GM23338 (cell line): ENCODE measurements at places on chromosomes 5 and 9. TPM values are rescaled to one million over a fixed set of nuclear protein-coding genes. Genes with fewer than 3 reads are reported as not detected.

DNA sequence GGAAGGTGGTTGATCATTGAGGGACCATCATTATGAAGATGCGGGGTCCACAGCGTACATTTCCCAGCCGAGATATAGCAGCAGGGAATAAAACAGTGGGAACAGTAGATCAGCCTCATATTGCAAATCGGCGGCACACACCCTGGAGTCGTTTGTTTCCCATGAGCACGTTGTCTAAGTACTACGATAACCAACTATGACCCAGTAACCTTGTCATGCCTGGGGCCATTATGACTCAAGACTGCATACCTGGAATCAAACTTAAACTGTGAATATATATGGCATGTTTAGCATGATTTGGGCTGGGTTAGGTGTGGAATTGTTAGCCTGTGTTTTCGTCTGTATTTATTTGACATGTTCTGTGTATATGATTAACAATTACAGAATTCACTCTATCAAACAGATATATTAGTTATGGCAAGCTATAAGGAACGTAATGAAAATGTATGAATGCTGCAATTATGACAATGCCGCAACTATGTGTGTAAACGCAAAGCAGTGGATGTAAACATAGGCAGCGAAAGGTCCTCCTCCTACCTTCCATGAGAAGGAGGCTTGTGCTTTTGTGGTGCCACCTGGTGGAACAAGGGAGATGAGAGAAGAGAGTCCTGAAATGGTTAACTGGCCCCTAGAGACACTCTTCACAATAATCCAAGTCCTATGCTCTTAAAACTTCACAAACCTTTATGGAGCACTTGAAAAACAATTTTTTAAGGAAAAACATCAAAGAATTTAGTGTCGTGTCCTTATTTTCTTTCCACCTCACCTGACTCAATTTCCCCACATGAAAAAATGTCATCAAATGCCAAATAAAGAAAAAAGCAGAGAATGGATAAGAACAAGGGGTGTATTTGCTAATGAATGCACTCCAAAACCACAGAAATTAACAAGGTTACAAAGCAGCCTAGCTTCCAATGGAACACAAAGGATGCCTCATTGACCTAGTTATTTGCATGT, 47.1 kb downstream of the SEMA5A start:
- H3K4me3 ChIP-seq: no peak overlapping the region
- H3K4me1 ChIP-seq: peaks cover 19% of the 10 kb centered on the region
- DNase-seq: peak; percentile 82
- no peaks in the 10 kb centered on the region for H3K27me3 ChIP-seq
- H3K36me3 ChIP-seq: no peaks in the 10 kb centered on the region
- H3K27ac ChIP-seq: no peak overlapping the region

DNA sequence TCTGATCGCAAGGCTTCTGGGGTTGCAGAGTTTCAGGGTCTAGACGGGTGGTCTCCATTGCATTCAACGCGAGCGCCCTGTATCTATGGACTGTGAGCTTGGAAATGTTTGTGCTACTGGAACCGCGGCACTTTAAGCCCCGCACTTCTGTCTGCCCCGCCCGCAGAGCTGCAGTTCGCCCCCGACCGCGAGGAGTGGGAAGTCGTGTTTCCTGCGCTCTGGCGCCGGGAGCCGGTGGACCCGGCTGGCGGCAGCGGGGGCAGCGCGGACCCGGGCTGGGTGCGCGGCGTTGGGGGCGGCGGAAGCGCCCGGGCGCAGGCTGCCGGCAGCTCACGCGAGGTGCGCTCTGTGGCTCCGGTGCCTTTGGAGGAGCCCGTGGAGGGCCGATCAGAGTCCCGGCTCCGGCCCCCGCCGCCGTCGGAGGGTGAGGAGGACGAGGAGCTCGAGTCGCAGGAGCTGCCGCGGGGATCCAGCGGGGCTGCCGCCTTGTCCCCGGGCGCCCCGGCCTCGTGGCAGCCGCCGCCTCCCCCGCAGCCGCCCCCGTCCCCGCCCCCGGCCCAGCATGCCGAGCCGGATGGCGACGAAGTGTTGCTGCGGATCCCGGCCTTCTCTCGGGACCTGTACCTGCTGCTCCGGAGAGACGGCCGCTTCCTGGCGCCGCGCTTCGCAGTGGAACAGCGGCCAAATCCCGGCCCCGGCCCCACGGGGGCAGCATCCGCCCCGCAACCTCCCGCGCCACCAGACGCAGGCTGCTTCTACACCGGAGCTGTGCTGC, 1.0 kb downstream of the ADAMTS19 start:
- peak; percentile 82 for DNase-seq
- H3K4me3 ChIP-seq: peak overlapping the region; percentile 87
- no peak overlapping the region for H3K27ac ChIP-seq
- H3K36me3 ChIP-seq: no peaks in the 10 kb centered on the region

DNA sequence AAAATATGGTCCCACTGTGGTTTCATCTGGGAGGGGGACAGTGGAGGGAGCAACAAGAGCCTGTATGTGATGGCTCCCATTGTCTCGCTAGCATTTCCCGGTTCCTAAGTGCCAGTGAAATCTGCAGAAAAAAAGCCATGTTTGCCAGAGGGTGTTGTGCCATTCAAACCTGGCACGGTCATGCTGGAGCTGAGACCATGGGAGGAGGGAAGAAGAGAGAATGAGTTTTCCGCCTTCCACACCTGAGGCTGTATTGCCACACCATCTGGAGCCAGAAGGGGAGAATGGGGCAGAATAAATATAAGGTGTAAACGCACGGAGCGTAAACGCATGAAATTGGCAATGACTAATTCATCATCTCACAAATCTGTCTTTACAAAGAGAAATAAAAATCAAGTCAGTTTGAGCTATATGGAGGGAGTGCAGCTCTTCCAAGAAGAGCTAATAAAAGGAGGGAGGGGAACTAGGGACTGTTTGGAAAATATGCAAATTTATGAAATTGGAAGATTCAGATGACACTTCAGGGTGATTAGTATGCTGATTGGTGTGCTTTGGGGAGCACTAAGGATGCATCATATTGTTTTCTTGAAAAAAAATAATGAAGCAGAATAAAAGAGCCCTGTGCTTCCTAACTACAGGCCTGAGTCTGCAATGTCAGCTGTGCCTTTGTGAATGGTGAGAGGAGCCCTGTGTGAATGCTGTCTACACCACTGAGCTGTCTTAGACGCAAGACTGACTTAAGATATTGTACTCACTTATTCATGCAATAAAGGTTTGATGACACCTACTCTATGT, 237.9 kb downstream of the NSG2 start:
- DNase-seq: no peak
- H3K27me3 ChIP-seq: no peaks in the 10 kb centered on the region
- H3K36me3 ChIP-seq: no peaks in the 10 kb centered on the region
- no peak overlapping the region for H3K4me3 ChIP-seq
- H3K4me1 ChIP-seq: no peaks in the 10 kb centered on the region

PDE6A gene
- not detected in 2 replicates for total RNA-seq

GRCh38 chr9:126761274-126761673, 43.6 kb upstream of the ZBTB43 start:
- H3K4me1 ChIP-seq: no peaks in the 10 kb centered on the region
- H3K27ac ChIP-seq: no peak overlapping the region
- no peaks in the 10 kb centered on the region for H3K27me3 ChIP-seq
- no peak for DNase-seq
- no peaks in the 10 kb centered on the region for H3K36me3 ChIP-seq

DNA sequence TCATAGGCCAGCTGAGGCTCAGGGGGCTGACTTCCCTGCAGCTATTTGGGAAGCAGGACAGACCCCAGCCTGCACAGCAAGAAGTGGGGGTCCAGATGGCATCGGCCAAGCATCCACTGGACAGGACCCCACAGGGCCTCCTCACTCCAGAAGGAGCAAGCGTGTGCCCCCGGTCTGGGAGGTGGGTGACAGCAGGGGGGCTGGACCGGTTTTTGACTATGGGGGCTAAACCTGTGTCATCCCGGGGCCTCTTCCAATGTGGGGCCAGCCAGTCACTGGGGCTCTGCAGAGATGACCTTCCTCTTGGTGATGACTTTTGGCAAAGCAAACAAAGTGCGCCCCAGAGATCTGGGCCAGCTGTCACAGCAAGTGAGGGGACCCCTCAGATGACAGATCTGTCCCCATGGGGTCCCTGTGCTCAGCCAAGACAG, 163.9 kb downstream of the OLFM1 start:
- H3K27me3 ChIP-seq: no peaks in the 10 kb centered on the region
- no peak overlapping the region for H3K27ac ChIP-seq
- H3K36me3 ChIP-seq: no peaks in the 10 kb centered on the region
- DNase-seq: no peak
- H3K4me3 ChIP-seq: no peak overlapping the region

DNA sequence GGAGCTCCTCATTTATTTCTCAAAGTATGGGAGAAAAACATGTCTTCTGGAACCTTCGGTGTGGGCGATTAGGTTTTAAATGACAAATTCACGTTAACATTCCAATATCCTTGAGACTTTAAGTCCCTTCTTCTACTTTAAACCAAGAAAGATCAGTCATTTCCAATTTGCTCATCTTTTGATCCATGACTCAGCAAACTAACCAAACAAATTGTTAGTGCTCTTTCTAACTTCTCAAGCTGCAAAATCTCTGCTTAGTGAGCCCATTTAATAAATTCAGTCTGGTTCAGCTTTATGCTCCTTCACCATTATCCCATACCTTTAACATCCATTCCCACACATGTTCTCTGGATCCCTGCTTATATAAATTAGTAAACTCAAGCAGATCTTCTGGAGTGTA, 5.5 kb upstream of the CCDC180 start:
- H3K27ac ChIP-seq: no peak overlapping the region
- no peak for DNase-seq
- H3K4me1 ChIP-seq: peaks cover 7% of the 10 kb centered on the region
- H3K4me3 ChIP-seq: no peak overlapping the region
- no peaks in the 10 kb centered on the region for H3K27me3 ChIP-seq

DNA sequence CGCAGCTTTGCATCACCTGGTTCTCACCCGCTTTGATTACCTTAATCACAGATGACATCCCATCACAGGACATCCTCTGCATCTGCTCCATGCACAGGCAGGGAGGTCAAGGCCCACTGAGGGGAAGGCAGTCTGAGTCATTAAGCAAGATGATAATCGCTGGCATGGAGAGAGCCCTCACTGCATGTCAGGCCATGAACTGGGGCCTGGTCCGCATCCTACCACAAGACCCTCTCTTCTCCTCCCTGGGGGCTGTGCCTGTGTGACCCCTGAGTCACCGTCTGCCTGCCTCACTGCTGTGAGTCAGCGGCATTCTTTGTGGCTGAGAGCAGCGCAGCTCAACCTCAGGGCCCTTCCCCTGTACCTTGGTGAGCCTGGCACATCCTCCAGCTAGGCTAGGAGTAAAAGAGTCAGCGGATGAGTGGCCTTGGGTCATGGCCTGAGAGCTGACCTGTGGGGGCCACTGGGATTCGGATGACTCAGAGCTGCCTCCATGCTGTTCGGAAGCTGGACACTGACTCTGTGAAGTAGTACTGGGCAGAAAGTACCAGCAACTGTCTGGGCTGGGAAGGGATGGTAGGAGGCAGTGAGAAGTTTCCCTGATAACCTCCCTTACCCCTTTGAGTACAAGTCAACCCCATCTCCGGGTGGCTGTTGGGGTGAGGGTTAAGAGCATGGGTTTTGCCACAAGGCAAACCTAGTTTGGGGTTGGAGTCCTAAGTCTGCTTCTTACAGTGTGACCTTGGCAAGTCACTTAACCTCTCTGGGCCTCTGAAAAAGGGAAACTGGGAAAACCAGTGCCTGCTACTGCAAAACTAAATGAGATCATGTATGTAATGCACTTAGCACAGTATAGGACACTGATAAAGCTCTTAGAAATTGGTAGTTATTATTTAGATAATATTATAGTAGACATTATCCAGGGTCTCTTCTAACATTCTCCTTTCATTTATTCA, 14.6 kb upstream of the ARSI start:
- H3K27me3 ChIP-seq: no peaks in the 10 kb centered on the region
- no peak overlapping the region for H3K4me3 ChIP-seq

UBAP2 gene
- 51.7 and 56.4 TPM in 2 replicates for total RNA-seq

SPATA31E1 gene
- not detected in 2 replicates for total RNA-seq

UBE2QL1 gene
- 0.82 and 0.83 TPM in 2 replicates for total RNA-seq

DNA sequence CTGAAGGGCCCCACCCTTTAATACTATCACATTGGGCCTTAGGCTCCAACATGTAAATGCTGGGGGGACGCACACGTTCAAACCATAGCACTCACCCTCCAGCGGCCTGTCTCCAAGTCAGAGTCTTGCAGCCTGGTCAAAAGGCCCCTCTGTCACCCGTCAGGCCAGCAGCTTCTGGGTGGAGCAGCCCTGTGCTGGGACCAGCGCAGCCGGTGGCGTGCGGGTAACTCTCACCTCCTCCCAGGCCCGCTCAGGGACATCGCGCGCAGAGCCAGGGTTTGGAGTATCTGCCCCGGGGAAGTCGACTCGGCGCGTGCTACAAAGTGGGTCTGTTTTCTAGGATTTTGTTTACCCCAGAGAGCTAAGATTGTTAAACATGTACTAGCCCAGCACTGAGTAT, 93.0 kb upstream of the COL5A1 start:
- DNase-seq: no peak
- H3K4me3 ChIP-seq: no peak overlapping the region
- no peaks in the 10 kb centered on the region for H3K36me3 ChIP-seq
- 0 out of 2 replicates have a peak, but pooled peaks cover 3% of the 10 kb centered on the region for H3K4me1 ChIP-seq

EGR1 gene
- total RNA-seq: 11.5 and 13.5 TPM in 2 replicates

DNA sequence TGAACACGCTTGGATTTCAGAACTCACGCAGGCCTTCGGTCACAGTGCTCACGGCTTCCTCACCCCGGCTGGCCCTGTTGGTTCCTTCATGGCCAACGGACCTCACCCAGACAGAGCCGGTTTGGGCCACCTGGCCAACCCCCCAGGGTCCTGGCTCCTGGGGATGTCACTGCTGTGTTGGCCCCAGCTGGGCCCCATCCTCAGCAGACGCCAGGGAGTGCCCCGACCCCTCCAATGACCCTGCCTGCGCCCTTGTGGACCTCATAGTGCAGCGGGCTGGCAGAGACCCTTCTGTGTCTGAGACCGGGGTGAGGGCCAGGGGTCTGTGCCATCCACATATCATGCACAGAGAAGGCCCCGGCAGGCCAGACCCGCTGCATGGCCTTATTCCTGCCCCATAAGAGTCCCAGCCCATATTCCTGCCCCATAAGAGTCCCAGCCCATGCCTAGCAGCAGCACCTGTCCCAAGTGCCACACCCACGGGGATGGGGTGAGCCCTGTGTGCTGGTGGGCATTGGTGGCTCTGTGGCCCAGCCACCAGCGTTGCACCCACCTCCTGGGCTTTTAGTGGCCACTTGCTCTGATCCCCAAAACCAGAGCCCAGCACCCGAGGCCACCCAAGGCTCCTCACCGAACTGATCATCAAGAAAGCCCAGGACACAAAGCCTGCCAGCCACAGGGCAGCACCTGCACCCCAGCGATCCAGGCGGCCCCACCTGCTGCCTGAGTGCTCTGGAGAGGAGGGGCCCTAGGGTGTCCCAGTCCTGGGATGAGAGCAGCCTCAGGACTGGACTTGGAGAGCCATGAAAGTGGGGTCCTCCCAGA, 1.3 kb upstream of the LPCAT1 start:
- H3K27me3 ChIP-seq: no peaks in the 10 kb centered on the region
- H3K27ac ChIP-seq: no peak overlapping the region
- H3K4me1 ChIP-seq: peaks cover 17% of the 10 kb centered on the region
- peaks cover 14% of the 10 kb centered on the region for H3K36me3 ChIP-seq
- peak overlapping the region; percentile 88; the same call in 1 of the 2 replicates for H3K4me3 ChIP-seq
- no peak for DNase-seq

SPINK6 gene
- not detected in 2 replicates for total RNA-seq

GADD45G gene
- 12.7 and 15.8 TPM in 2 replicates for total RNA-seq

STXBP1 gene
- total RNA-seq: 48.6 and 76.4 TPM in 2 replicates

GRCh38 chr5:78112931-78113330, 181.6 kb downstream of the AP3B1 start:
- no peaks in the 10 kb centered on the region for H3K27me3 ChIP-seq
- H3K4me1 ChIP-seq: no peaks in the 10 kb centered on the region; the same call in 1 of the 2 replicates
- H3K4me3 ChIP-seq: no peak overlapping the region
- DNase-seq: peak; percentile 27
- no peak overlapping the region for H3K27ac ChIP-seq

COL23A1 gene
- total RNA-seq: 6.8 and 8.2 TPM in 2 replicates
